ENCODE measurements at places on chromosomes 4 and X.
A peak's percentile ranks its signal among the peaks of the same experiment; 100 is the strongest.

GRCh38 chr4:168293386-168293975 is 25.1 kb downstream of the DDX60 start:
- DNase-seq: no peak

DNA sequence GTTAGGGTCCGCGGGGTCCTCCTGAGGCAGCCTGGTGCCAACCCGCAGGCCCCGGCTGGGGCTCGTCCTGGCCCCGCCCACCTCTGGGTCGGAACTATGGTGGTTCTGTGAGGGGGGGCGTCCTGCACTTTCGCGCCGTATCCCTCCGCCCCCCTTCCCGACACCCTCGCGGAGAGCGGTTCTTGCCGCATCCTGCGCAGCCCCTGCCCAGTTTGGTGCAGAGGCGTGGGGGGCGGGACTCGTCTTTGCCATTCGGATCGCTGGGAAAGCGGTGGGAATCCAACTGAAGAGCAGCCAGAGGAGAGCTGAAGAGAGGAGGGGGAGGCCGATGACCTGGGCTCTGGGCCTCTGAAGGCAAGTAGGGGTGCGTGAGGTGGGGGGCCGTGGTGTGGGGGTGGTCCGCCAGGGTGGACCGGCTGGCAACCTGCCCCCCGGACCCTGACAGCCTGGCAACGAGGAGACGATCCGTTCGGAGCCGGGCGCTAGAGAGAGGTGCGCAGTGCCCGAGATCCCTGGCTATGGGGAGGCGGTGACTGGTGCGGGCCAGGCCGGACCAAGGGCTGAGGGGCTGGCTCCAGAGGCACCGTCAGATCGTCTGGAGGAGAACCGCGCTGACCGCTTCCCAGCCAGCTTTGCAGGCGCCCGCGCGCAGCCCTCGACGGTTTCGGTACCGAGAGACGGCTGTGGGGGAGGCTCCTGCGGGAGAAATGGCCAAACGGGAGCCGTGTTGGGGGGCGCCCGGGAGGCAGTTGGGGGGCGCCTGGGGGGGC is at the start of gene GPRASP1:
Gene GPRASP1, plus strand, starts transcription at position 242 of the 770 bp plus-strand sequence. CDS start 2,431 bp downstream, outside the sequence.
- DNase-seq: peak; percentile 55

- DNase-seq: peak; percentile 10
Measured at GRCh38 chrX:40646489-40647306, 663 bp downstream of the CXorf38 start.

- DNase-seq: no peak
Measured at GRCh38 chrX:28802625-28803024, 215.4 kb downstream of the IL1RAPL1 start.

DNA sequence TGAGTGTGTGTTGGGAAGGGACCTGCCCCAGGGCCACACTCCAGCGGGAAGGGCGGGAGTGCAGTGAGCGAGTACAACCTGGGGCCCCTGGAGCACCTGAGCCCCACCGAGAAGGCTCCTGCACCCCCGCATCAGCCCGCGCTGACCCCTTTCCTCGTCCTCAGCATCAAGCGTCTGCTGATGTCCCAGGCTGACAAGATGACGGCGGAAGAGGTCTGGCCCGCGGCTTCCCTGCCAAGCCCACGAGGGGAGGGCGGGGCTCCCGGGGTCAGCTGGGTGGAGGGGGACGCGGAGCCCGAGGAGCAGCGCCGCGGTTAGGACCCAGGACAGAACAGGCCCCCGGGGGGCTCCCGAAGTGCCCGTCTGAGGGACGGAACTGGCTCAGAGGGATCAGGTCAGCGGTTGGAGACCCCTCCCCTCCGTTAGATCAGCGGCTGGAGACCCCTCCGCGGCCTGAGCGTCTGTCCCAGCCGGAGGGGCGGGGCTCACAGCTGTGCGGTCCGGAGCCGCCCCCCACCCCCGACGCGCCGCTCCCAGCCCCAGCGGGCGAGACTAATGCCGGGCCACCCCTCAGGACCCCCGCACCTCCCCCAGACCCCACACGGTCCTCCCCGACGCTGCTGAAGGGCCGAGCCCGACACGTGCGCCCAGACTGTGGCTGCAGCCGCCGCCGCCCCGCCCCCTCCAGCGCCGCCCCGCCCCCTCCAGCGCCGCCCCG is 6.7 kb downstream of the MYL5 start:
- no peak for DNase-seq

DNA sequence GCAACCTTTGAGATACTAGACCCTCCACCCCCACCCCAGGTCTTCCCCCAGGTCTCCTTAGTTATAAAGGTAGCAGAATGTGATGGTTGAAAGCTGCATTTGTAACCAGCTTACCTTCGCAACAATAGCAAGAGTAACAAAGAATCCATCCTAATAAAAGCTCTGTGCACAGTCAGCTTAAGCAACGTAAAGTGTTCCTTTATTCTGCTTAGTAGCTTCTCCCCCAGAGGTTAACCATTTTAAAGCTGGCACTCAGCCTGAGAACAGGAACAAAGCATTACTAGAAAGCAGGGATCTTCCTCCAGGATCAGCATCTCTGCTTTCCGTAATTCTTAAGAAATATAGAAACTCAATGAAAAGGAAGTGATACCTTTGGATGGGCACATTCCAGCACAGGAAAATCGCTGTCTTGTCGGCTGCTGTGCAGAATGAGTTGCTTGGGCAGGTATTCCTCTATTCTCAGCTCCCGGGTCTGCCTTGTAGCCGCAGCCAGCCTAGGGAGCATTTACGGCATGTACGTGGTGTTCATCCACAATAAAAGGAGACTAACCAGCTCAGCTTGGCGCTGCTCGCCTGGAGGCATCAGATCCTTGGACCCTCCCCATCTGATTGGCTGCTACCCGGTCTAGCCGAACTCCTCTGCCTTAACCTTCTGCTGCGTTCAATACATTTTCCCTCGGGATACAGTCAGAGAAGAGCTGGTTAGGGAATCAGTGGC is 113.0 kb upstream of the TLR3 start:
- no peak for DNase-seq

- no peak for DNase-seq
Measured at GRCh38 chr4:113330200-113330599, 280.7 kb downstream of the ANK2 start.

DNA sequence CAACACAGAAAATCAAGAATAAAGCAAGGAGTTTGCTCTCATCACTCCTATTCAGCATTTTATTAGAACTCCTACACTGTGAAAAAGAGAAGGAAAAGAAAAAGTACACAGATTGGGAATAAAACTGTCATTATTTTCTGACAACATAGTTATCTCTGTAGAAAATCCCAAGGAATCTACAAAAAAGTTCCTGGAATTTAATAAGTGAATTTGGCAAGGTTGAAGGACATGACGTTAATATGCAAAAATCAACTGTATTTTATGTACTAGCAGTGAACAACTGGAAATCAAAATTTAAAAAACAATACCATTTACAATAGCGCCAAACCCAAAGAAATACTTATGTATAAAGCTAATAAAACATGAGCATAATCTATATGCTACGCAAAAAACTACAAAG is 26.3 kb downstream of the CHIC2 start:
- DNase-seq: no peak
